ENCODE measurements at places on chromosomes 2 and 18.

DNA sequence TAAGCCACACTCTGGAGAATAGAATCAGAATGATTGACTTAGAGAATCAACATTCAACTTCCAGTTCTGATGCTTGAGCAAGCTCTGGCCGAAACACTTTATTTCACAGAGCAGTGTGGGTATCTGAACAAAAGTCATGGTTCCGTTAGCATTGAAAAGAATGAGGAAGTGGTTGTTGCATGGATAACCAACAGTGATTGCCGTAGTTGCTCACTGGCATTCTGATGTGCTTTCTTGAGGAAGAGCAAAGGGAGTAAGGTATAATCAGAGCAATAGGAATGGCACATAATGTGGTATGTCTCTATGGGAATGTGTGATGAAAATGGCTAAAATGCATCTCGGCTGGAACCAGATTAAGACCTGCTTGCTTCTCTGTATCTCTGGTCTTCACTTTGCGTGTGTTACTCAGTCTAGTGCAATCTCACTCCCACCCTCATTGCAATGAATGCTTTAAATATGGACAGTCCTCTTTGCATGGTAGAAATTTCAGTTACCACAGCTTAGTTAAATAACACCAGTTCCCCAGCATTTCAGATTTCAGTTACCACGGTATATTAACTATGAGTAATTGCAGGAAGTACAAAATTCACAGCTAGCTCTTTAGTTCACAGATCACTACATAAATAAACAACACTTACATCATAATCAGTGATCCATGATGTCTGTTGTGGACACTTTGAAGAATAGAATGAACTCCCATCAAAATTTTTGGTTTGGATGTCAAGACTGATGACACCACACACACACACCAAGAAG is 7.8 kb upstream of the RAB12 start:
- DNase-seq, result no peak

GRCh38 chr2:30155202-30155601 is 8.4 kb downstream of the YPEL5 start:
- DNase-seq, result no peak

- no peak for DNase-seq
These were observed at the start of gene FNDC4 for GRCh38 chr2:27494944-27495554. Gene FNDC4, minus strand, starts transcription at chr2:27495200. Its CDS starts 521 bp downstream, at chr2:27494679.

DNA sequence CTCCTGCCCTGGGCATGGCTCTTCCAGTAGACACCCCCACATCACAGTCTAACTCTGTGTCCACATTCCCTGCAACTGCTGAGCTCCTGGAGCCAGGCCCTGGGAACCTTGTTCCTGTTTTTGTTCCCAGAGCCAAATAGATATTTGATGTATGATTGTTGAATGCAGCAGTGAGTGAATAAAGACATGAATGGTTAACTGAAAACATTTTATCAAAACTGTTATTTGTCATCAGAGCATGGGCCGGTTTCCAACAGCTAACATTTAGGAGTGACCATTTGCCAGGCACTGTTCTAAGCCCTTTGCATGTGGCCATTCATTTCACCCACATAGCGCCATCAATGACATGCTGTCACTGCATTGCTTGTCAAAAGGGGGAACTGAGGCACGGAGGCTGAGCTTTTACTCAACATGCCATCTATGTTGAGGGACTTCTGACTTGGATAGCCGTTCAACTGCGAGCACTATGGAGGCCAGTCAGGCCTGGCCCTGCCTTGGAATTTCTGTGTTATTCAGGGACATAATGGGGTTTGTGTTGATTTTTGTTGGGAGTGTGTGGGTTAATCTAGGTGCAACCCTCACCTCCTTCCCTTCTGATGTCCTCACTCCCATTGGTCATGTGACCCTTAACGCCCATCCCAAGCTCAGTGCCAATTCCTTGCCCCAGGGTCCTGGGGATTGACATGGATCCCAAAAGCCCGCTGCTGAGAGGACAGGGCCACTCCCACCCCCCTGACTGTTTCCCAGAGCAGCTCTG is 12.6 kb downstream of the IL1R1 start:
- no peak for DNase-seq

- DNase-seq, result no peak
These were observed 247.4 kb upstream of the RAB6C start for GRCh38 chr2:129731907-129732629.

- DNase-seq, result no peak
These were observed 4.7 kb upstream of the THNSL2 start for GRCh38 chr2:88165332-88166003.

DNA sequence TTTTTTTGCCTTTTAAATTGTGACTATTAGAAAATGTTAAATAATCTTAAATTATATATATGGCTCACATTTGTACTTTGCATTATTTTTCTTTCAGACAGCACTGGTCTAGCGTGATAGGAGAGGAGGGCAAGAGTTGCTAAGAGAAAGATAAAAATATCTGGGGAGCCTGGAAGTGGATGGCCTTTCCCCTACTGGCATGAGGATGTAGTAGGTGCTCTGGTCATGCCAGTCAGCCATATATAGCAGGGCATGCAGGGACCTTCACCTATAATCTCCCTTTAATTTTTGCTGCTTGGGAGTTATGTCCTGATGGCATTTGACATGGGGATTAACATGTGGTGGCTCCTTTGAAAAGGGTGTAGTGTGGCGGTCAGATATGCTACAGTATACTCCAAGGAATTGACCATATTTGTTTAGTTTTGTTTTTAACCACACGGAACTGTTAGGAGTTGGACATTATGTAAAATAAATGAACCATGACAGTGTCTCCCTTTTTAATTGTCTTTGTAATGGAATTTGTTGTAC is 144.7 kb downstream of the BABAM2 start:
- no peak for DNase-seq

- DNase-seq, result no peak
These were observed 19.6 kb upstream of the GREB1 start for GRCh38 chr2:11514081-11514730.

- DNase-seq, result no peak
These were observed 71.7 kb downstream of the PTRHD1 start for GRCh38 chr2:24721470-24721869.

GRCh38 chr2:197897960-197898678 is 93.7 kb downstream of the PLCL1 start:
- no peak for DNase-seq

- DNase-seq, result no peak
These were observed 35.4 kb upstream of the GPR17 start for GRCh38 chr2:127610561-127610960.

DNA sequence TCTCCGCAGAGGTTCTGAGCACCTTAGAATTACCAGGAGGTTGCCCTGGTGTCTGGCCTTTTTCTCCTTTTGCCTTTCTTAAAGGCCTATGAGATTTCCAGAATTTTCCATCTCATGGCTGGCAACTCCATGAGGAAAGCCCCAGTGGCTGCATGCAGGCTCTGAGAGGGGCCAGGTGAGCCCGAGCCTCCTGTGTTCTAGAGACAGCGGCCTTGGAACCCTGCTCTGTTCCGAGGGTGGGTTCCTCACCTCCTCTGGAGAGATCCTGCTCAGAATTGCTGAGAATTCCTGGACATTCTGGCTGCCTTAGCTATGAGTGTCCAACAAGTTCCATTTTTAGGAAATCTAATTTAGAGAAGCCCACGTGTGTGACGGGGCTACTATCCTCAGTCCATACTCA is 35.7 kb upstream of the HPCAL1 start:
- DNase-seq, result no peak

- no peak for DNase-seq
These were observed 5.4 kb downstream of the EPC2 start for GRCh38 chr2:148649936-148650335.

- no peak for DNase-seq
These were observed 19.6 kb downstream of the CERS6 start for GRCh38 chr2:168475636-168476035.

GRCh38 chr18:77250926-77251729 is 1.5 kb downstream of the GALR1 start:
- DNase-seq, result no peak

DNA sequence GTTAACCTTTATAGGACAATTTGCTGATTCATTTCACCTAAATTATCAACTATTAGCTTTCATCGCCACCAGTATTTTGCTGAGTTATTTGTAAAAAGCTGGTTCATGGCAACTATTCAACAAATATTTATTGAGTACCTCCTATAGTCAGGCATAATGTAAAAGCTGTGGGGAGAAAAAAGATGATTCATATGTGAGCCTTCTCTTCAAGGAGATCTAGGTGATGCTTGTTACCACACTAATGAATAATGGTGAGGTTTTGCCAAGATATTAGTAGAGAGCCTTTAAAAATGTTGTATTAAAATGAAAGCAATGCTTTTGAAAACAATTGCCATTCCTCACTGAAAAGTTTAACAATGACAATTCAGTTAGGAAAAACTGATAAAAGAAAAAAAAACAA is 187.8 kb downstream of the ANKRD44 start:
- no peak for DNase-seq

- no peak for DNase-seq
These were observed 926 bp downstream of the NDUFV2 start for GRCh38 chr18:9103376-9103873.

GRCh38 chr2:147046473-147046872 is 798.4 kb upstream of the ACVR2A start:
- no peak for DNase-seq

- DNase-seq, result no peak
These were observed 80.0 kb upstream of the PXDN start for GRCh38 chr2:1824202-1824905.

DNA sequence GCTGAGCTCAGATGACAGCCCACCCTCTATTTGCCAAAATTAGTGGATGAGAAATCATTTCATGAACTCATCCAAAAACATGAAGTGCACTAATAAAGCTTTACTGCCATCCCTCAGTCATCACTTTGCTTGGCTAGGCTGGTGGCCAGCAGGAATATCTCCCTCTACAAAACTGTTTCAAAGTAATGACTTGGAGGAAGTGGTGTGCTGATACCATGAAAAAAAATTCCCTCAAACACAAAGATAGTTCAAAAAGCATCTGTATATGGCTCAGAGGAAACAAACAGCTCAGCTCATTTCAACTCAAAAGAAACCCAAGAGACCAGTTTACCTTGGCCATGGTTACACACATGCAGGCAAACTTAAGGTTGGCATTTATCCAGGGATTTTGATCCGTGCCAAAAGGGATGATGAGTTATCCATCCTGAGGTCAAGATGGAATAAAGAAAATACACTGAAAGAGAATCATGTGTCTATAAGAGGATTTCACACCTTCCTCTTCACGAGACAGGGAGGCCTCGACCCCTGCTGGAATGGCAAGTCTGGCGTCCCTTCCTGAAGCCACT is 18.4 kb upstream of the WIPF1 start:
- DNase-seq, result no peak

GRCh38 chr18:35624146-35624545 is 42.6 kb downstream of the GALNT1 start:
- DNase-seq, result no peak

DNA sequence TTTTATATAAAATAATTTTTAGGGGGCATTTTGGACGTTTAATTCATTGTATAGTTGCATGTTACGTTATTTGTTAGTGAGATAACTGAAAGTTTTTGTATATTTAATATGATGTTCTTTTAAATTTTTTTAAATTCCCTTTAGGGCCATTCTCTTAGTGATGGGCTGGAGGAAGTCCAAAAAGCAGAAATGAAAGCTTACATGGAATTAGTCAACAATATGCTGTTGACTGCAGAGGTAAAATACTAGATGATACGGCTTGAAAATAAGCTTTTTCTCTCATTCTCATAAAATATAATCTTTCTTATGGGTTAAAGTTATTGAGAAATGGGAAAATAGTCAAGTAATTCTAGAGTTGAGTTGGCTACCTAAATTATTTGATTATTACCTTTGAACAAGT is 58.9 kb downstream of the MTX2 start:
- DNase-seq, result no peak

DNA sequence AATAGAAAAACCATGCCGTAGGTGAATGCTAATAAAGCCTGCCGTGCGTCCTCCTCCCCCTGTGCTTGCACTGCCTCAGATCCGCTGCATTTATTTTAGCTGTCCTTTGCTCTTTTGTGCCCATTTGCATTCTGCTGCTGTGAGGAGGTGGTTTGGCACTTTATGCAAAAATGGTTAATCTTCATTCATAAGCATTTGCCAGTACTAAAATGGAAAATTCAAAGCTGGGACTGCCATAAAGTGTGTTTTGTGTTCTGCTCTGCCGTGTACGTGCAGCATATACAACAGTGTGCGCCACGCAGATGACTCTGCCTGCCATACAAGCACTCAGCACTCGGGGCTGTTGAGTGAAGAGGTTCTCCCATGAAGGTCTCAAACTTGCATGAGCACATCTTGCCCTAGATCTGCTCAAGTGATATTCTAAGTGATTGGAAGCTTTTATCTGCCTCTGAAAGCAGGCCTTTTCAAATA is 73.6 kb downstream of the SPATS2L start:
- no peak for DNase-seq

GRCh38 chr2:119066272-119066804 is 92.2 kb downstream of the C1QL2 start:
- no peak for DNase-seq

- DNase-seq, result no peak
These were observed 18.9 kb downstream of the SLC8A1 start for GRCh38 chr2:40432921-40433483.

DNA sequence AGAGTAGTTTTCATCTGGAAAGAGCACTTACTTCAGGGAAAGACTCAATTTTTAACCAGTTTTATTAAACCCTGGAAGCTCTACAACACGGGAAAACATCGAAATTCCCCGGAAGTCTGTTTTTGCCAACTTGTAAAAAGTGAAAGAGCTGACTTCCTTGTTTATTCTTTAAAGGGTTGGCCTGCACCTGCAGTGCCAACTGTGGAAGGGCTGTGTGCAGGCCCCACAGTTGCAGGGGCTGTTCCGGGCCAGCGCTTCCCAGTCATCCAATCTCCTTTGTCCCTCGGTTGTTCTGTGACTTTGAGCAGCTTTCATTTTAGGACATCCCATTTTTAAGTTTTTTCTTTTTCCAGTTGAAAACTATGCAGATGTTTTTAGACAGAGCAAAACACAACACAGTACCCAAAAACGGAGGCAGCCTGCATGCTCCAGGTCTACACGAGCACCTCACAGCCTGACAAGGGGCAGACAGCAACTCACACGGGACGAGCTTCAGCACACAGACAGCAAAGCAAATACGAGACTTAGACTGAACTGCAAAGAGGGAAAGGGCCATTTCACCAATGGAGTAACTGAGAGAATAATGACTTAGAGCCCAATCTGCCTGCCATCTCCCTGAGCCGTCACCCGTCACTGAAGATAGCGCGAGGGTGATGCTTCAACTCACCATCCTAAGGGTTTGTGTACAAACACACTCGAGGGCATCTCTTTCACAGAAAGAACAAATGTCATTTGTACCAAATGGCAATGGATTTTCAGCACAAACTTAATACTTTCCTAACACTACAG is 70.6 kb downstream of the EMILIN2 start:
- no peak for DNase-seq

All from activated CD8-positive, alpha-beta memory T cell treated with anti-CD3 and anti-CD28 coated beads for 48 hours (primary cell).